ENCODE measurements at places on chromosomes 1 and 21.

DNA sequence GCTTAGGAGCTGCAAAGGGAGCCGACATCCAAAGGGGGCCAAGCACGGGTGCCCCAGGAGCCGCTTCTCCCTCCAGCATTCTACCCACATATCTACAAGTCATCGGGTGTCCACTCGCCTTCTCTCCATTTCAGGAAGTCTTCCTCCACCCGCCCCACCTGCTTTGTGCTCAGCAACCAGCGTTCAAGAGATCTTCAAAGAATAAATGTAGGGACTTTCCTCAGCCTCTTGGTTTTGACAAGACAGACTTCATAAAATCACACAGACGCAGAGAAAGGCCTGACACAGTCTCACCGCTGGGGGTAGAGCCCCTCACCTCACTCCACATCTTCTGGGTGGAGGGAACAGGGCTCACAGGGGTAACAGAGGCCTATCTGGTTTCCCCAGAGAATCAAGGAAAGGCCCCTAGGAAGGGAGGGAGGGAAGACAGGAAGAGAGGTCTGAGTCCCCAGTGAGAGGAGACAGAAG lies 49.5 kb downstream of the SSBP3 start:
- no peak for DNase-seq

DNA sequence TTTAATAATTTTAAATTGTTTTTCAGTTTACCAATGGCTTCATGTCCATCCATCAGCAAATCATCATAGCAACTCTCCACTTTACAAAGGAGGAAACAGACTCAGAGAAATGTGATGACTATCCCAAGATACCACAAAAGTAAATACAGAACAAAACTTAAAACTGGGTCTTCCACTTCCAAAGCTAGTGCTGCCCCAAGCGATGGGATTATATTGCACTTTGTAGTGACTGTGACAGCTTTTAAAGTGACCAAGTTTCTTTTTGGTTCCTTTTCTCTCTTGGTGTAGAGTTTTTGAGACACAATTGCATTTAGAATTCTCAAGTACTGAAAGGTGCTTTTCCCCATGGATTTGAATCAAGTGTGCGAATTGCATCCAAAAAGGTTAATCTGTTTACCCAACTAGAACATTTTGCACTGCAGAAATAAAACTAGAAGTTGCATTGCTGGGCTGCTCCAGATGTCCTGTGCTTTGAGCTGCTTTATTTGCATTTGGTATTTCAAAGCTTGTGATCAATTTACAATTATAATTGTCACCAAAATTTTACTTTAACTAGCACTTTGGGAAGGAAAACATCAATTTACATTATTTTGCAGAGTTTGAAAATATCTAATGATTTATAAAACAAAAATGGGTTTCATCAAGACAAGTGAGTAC lies 320.2 kb downstream of the PDE4B start:
- no peak for DNase-seq

GRCh38 chr1:78005448-78005722 lies 646 bp downstream of the DNAJB4 start:
- no peak for DNase-seq

DNA sequence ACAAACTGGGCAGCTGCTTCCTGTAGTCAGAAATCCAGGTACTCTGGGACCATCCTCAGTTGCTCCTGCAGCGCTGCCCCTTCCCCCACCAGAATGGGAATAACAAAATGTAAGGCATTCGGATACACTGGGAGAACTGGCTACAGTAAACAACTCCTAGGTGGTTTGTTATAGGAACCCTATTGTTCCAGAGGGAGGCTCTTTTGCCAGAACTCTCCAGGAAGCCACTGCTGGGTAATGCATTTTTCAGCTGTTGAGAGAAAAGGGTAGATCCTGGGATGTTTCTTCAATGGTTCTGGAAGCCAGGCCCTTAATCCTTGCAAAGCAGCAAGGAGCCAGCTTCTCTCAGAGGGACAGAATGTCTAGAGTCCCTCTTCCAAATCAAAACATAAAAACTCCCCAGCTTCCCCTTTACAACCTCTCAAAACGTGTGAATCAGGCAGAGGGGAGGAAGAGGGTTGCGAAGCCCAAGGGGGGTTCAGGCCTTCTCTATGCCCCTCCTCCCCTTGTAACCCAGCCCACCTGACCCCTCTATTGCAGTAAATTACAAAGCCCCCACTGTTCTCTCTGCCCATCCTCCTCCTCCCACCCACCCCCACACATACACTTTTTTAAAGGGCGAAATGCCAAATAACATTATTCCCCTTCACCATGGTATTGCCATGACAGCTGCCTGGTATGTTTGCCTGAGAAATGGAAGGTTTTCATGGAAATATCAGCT lies 29.1 kb downstream of the PLPP3 start:
- no peak for DNase-seq

DNA sequence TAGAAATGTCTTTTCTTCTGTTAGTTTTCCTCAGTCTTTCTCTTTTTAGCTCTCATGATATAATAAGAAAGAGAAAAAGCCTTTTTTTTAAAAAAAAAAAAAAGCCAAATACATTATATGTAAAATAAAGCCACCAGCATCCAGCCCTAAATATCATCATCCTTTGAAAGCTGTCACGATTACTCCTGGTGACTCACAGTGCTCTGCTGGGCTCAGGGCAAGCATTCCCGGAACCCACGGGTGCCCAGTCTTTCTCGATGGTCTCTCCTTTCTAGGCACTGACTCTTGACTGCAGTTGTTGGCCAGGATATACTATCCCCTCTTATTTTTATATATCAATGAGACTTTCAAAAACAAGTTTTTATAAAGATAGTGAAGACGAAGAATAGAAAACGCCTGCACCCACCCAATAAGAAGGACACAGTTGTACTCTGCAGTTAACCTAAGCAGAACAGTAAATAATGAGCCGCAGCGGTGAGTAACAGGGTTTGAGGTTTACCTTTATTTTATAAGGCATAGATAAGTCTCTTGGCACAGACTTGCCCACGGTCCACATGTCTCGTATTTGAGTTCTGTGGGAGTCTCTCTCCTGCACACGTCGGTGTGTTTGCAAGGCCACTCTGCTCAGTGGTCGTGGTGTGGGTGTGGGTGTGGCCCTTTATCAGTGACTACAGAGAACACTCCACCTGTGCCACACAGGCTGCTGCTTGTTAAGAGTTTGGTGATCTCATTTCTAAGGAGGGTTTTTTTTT lies 15.7 kb upstream of the MX2 start:
- no peak for DNase-seq

- no peak for DNase-seq
Measured at GRCh38 chr1:62237950-62238374, 43.3 kb downstream of the L1TD1 start.

DNA sequence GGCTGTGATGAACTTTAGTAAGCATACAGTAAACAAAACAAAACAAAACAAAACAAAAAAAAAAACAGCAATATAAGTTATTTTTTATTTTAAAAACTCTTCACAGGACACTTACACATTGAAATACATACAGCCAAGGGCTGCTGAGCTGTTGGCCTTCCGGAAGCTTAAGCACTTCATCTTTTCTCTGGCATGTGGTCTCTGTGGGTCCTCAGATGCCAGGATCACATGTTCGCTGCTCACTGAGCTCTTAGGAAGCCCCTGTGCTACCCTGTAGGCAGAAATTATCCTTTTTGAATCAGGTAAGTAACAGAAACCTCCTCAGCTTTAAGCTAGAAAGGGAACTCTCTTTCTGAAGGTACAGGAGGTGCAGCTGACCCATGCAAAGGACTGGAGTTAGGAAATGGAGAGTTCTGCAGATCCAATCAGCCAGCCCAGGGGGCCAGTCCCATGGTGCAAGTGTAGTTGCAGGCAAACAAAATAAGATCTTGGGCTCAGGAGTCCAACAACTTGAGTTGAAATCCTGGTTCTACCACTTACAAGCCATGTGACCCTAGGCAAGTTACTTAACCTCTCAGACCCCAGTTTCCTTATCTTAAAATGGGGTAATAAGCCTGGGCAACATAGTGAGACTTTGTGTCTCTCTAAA lies 22.4 kb upstream of the MED18 start:
- DNase-seq = no peak

- no peak for DNase-seq
Measured at GRCh38 chr1:95437011-95437410, 203.0 kb downstream of the RWDD3 start.
